ENCODE measurements at places on chromosomes 1 and 21. TPM values are rescaled to one million over a fixed set of nuclear protein-coding genes. Genes with fewer than 3 reads are reported as not detected.

GRCh38 chr1:8472668-8473067 is 154.8 kb downstream of the SLC45A1 start:
- no peak overlapping the region for H3K4me3 ChIP-seq
- DNase-seq = no peak
- peaks cover 28% of the 10 kb centered on the region for H3K4me1 ChIP-seq
- H3K36me3 ChIP-seq = no peaks in the 10 kb centered on the region

DNA sequence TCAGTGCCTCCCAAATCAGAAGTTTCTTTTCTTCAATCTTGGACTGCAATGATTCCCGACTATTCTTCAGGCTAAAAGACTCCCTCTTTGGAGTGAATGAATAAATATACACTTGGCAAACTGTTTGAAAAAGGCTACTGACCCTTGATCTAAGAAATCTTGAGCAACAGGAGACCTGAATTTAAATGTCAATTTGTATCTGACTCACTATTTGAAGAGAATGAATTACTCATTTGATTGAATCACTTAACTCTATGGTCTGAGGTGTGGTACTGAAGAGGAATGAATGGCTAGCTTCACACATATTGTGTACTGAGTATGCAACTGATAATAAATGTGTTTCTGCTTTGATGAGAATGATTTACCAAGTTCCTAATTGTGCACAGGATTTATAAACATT is 4.6 kb upstream of the SMG7 start:
- H3K4me1 ChIP-seq = peaks cover 16% of the 10 kb centered on the region
- no peaks in the 10 kb centered on the region for H3K36me3 ChIP-seq
- H3K27ac ChIP-seq = peak overlapping the region; percentile 28
- DNase-seq = no peak
- H3K4me3 ChIP-seq = no peak overlapping the region
- H3K27me3 ChIP-seq = no peaks in the 10 kb centered on the region

Gene FCN3
- total RNA-seq = not detected

DNA sequence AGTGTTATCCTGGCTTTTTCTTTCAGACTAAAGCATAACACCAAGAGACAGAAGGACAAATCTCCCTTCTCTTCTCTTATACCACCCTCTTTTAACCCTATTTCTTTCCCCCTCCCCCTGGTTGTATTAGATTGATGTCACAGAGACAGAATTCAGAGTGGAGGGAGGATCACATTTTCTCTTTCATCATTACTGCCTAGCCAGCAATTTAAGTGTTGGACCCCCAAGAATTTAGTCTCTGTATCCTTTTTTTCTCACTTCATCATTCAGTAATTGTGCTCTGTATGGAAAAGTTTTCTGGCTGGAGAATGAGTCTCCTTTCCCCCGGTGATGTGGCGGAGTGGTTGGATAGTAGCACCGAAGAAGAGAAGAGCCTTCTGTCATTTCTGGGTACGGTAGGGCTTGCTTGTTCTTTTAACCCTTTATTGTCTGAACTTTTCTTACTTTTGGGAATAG is 124.8 kb downstream of the CLEC20A start:
- no peaks in the 10 kb centered on the region for H3K27me3 ChIP-seq
- no peaks in the 10 kb centered on the region for H3K4me1 ChIP-seq
- H3K4me3 ChIP-seq = no peak overlapping the region
- no peak for DNase-seq
- no peaks in the 10 kb centered on the region for H3K36me3 ChIP-seq

- no peak overlapping the region for H3K4me3 ChIP-seq
- H3K27ac ChIP-seq = no peak overlapping the region
- DNase-seq = no peak
- H3K36me3 ChIP-seq = no peaks in the 10 kb centered on the region
These were observed 6.8 kb upstream of the ZBTB40 start for GRCh38 chr1:22444856-22445255.

DNA sequence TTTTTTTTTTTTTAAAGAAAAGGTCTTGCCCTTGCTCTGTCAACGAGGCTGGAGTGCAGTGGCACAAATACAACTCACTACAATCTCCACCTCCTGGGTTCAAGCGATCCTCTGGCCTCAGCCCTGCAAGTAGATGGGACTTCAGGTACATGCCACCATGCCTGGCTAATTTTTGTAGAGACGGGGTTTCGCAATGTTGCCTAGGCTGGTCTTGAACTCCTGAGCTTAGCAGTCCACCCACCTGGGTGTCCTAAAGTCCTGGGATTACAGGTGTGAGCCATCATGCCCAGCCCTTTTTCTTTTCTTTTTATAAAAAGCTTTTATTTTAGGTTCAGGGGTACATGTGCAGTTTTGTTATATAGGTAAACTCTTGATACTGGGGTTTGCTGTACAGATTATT is 47.2 kb downstream of the TLR5 start:
- H3K27ac ChIP-seq = no peak overlapping the region
- no peaks in the 10 kb centered on the region for H3K27me3 ChIP-seq
- DNase-seq = no peak
- no peak overlapping the region for H3K4me3 ChIP-seq
- H3K4me1 ChIP-seq = no peaks in the 10 kb centered on the region
- no peaks in the 10 kb centered on the region for H3K36me3 ChIP-seq

GRCh38 chr1:229253151-229253974 is 17.5 kb upstream of the RAB4A start:
- no peaks in the 10 kb centered on the region for H3K36me3 ChIP-seq
- peaks cover 3% of the 10 kb centered on the region for H3K4me1 ChIP-seq
- H3K27me3 ChIP-seq = no peaks in the 10 kb centered on the region
- DNase-seq = peak; percentile 18
- peak overlapping the region; percentile 0 for H3K27ac ChIP-seq

Gene RHEX
- total RNA-seq = not detected

- no peaks in the 10 kb centered on the region for H3K27me3 ChIP-seq
- no peaks in the 10 kb centered on the region for H3K36me3 ChIP-seq
- no peak overlapping the region for H3K27ac ChIP-seq
- no peaks in the 10 kb centered on the region for H3K4me1 ChIP-seq
- no peak overlapping the region for H3K4me3 ChIP-seq
These were observed 8.9 kb downstream of the RALGPS2 start for GRCh38 chr1:178733972-178734371.

Gene LIPI
- total RNA-seq = not detected

DNA sequence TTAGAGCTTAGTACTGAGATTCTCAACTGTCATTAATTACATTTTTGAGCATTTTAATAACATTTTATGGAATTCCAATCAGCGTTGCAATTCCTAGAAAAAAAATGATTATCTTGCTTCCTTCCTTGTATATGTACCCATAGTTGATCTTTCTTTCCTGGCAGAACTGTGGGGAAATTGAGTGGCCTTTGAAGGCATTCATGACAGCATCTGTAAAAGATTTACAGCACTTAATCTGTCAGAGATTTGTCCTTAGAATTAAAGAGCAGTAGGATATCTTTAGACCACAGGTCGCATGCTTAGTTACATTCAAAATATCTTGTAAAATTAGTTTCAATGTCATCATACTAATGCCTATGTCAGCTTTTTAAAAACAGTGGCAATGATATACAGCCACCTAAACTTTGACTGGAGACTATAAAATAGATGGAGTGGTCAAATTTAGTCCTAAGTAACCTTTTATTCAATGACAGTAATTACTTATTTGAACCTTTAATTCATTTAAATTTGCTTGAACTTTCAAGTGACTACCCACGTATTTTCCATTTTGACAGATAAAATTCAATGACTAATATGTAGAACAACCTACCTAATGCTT is 692.0 kb downstream of the NCAM2 start:
- DNase-seq = no peak
- no peaks in the 10 kb centered on the region for H3K4me1 ChIP-seq
- H3K27ac ChIP-seq = no peak overlapping the region
- H3K27me3 ChIP-seq = no peaks in the 10 kb centered on the region
- H3K36me3 ChIP-seq = no peaks in the 10 kb centered on the region
- H3K4me3 ChIP-seq = no peak overlapping the region

Gene GBP7
- total RNA-seq = not detected

- H3K36me3 ChIP-seq = no peaks in the 10 kb centered on the region
- H3K27me3 ChIP-seq = no peaks in the 10 kb centered on the region
- peaks cover 30% of the 10 kb centered on the region for H3K4me1 ChIP-seq
- no peak overlapping the region for H3K27ac ChIP-seq
These were observed 178.7 kb downstream of the GABPA start for GRCh38 chr21:25913479-25913878.

DNA sequence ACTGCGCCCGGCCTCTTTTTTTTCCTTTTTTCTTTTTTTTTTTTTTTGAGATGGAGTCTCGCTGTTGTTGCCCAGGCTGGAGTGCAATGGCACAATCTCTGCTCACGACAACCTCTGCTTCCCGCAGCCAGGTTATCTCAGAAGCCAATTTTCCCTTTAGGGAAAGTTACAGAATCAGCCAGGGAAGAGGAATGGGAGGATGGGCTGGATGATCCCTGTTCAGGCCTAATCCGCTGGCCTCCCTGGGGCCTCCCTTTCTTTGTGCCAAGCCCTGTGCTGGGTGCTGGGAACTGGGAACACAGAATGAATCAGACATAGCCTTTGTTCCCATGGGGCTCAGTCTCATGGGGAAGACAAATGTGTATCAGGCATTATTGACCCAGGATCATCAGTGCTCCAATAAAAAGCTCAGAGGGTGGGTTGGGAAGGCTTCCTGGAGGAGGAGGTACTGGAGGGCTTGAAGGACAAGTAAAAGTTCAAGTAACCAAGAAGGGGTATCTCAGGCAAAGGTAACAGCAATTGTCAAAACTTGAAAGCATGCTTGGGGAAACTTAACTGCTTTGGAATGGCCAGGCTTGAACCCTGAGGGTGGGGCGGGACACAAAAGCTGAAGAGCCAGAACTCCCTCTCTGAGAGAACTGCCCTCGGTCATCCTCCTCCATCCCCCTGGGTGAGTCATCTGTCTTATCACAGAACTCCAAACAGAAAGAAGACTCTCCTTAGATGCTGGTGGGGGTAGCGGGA is 14.3 kb downstream of the ECHDC2 start:
- H3K27ac ChIP-seq = no peak overlapping the region
- no peak for DNase-seq
- no peak overlapping the region for H3K4me3 ChIP-seq
- no peaks in the 10 kb centered on the region for H3K27me3 ChIP-seq

Gene CFHR5
- total RNA-seq = not detected

GRCh38 chr1:147613506-147613905 is 56.8 kb downstream of the ACP6 start:
- H3K4me3 ChIP-seq = no peak overlapping the region
- no peaks in the 10 kb centered on the region for H3K27me3 ChIP-seq
- H3K27ac ChIP-seq = no peak overlapping the region
- no peaks in the 10 kb centered on the region for H3K36me3 ChIP-seq
- H3K4me1 ChIP-seq = peaks cover 6% of the 10 kb centered on the region

- peaks cover 47% of the 10 kb centered on the region for H3K27me3 ChIP-seq
- H3K36me3 ChIP-seq = no peaks in the 10 kb centered on the region
- no peak for DNase-seq
- H3K4me1 ChIP-seq = peaks cover 13% of the 10 kb centered on the region
- no peak overlapping the region for H3K4me3 ChIP-seq
- no peak overlapping the region for H3K27ac ChIP-seq
These were observed 4.1 kb downstream of the RBP7 start for GRCh38 chr1:10001016-10001665.

Gene EFNA1
- 49.9 TPM for total RNA-seq

DNA sequence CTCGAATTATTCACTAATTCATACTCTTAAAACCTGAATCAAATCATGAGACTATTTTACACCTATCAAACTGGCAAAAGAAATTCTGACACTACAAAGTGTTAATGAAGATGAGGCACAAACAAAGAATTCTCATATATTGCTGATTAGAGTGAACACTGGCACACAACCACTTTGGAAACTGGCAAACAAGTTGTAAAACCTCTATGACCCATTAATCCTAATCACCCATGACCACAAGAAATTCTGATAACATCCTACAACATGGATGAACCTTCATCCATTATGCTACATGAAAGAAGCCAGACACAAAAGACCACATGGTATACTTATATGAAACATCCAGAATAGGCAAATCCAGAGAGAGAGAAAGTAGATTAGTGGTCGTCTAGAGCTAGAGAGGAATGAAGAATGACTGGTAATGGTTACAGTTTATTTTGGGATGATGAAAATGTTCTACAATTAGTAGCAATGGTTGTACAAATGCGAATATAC is 8.5 kb downstream of the GPBP1L1 start:
- no peak overlapping the region for H3K4me3 ChIP-seq
- H3K27me3 ChIP-seq = no peaks in the 10 kb centered on the region
- peaks cover 34% of the 10 kb centered on the region for H3K4me1 ChIP-seq
- no peak for DNase-seq
- no peaks in the 10 kb centered on the region for H3K36me3 ChIP-seq

Gene AZIN2
- total RNA-seq = 51.2 TPM

Gene TENT5C
- total RNA-seq = 30.8 TPM

Measured in transverse colon (tissue), 4 donors.